Hepatocyte (in vitro differentiated cells): ENCODE measurements at places on chromosomes 7 and 10. TPM values are rescaled to one million over a fixed set of nuclear protein-coding genes. Genes with fewer than 3 reads are reported as not detected.
A peak's percentile ranks its signal among the peaks of the same experiment; 100 is the strongest.

- peak; percentile 21 for DNase-seq
- H3K36me3 ChIP-seq, result no peaks in the 10 kb centered on the region
- H3K4me3 ChIP-seq, result no peak overlapping the region
- H3K27me3 ChIP-seq, result no peaks in the 10 kb centered on the region
- H3K4me1 ChIP-seq, result no peaks in the 10 kb centered on the region
- H3K27ac ChIP-seq, result no peak overlapping the region
Observed at GRCh38 chr10:16853201-16853600, 36.0 kb upstream of the RSU1 start.

GRCh38 chr10:74035303-74035702, 37.4 kb downstream of the VCL start:
- H3K4me3 ChIP-seq, result no peak overlapping the region
- H3K4me1 ChIP-seq, result peaks cover 6% of the 10 kb centered on the region
- H3K27ac ChIP-seq, result peak overlapping the region; percentile 0
- H3K27me3 ChIP-seq, result no peaks in the 10 kb centered on the region

GRCh38 chr7:106367018-106367420, 82.2 kb upstream of the NAMPT start:
- no peaks in the 10 kb centered on the region for H3K36me3 ChIP-seq
- no peak for DNase-seq
- H3K4me1 ChIP-seq, result peaks cover 6% of the 10 kb centered on the region
- H3K27me3 ChIP-seq, result no peaks in the 10 kb centered on the region
- H3K4me3 ChIP-seq, result no peak overlapping the region

PAX2 gene
- total RNA-seq, result not detected in 2 replicates

DNA sequence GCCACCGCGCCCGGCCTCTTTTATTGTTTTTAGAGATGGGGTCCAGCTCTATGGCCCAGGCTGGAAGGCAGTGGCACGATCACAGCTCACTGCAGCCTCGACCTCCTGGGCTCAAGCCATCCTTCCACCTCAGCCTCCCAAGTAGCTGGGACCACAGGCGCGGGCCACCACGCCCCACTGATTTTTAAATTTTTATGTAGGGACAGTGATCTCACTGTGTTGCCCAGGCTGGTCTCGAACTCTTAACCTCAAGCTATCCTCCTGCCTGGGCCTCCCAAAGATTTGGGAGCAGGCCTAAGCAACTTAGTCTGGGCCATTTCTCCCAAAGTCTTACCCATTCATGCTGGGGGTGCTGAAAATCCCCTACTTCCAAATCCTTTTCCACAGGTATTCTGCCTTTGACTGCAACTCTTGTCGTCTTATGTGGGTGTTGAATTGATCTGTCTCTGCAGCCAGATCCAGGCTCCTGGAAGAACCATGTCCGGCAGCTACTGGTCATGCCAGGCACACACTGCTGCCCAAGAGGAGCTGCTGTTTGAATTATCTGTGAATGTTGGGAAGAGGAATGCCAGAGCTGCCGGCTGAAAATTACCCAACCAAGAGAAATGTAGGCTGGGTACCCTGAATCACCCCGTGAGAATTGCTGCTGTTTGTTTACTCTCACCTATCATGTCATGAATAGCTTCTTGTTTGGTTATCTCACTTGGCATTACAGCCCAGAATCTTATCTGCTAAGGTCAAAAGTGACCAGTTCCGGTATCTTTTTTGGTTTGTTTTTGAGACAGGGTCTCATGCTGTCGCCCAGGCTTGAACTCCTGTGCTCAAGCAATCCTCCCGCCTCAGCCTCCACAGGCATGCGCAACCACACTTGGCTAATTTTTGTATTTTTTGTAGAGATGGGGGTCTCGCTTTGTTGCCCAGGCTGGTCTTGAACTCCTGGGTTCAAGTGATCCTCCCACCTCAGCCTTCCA, 1.1 kb downstream of the ZDHHC4 start:
- H3K4me3 ChIP-seq, result no peak overlapping the region
- peak overlapping the region; percentile 94 for H3K27ac ChIP-seq
- peaks cover 8% of the 10 kb centered on the region for H3K4me1 ChIP-seq
- no peaks in the 10 kb centered on the region for H3K36me3 ChIP-seq
- DNase-seq, result peak; percentile 34

DNA sequence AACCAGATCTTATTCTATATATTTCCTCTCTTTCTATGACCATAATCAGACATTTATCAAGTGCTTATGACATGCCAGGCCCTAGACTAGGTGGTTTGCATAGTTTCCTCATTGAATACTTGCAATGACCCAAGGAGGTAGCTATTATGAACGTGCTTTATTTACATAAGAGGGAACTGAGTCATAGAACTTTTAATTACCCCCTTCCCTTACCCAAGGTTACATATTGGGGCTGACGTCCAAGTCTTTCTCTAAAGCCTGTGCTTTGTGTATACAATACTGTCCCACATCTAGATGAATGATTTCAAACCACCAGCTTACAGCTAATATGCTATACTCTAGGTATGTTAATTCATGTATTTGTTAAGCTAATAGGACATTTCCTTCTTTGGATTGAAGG, 91.9 kb upstream of the NPY start:
- H3K27ac ChIP-seq, result peak overlapping the region; percentile 72
- no peaks in the 10 kb centered on the region for H3K36me3 ChIP-seq
- peaks cover 5% of the 10 kb centered on the region for H3K4me1 ChIP-seq
- H3K4me3 ChIP-seq, result no peak overlapping the region

VWA2 gene
- total RNA-seq, result 10.8 and 12.3 TPM in 2 replicates
